ENCODE measurements at places on chromosomes 6 and 20.

DNA sequence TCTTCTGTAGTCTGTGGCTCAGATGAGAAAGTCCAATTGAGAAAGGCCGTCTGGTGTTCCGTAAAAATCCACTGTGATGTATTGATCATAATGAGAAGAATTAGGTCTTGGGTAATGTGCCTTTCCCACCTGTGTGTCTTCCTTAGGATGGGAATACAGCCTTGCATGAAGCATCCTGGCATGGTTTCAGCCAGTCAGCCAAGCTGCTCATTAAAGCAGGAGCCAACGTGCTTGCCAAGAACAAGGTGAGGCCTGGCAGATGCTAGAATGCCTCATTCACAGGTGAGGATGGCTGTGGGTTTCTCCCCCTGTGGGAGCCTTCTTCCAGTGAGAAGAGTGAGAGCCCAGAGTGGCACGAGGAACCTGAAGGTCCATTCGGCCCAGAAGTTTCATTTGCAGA lies 32.7 kb downstream of the LYRM2 start:
- no peak for DNase-seq

DNA sequence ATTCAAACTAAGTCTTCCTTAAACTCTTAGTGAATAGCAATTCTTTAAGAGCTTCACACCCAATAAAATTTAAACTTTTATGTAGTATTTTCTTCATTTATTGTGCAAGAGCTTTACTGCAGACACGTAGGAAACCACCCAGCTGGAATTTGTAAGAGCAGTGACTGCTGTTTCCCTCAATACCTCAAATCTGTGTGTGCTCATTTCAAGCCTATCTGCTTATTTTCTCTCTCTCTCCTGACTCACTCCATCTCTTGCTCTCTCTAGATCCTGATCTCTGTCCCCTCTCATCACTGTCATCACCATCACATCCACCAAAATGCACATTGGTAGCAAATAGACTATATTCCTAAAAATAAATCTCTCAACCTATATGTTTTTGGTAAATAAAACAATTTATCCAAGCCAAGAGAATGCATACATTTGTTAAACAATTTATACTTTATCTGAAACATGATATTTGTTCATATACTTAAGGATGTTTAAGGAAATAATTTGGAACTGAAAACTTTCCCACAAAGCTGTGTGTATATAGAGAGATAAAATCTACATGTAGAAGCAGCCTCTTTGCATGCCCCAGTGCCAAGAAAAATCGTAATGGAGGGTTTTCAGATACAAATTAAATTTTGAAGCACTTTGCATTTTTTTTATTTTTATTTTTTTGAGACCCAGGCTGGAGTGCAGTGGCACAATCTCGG lies 273.0 kb downstream of the TFAP2A start:
- no peak for DNase-seq

DNA sequence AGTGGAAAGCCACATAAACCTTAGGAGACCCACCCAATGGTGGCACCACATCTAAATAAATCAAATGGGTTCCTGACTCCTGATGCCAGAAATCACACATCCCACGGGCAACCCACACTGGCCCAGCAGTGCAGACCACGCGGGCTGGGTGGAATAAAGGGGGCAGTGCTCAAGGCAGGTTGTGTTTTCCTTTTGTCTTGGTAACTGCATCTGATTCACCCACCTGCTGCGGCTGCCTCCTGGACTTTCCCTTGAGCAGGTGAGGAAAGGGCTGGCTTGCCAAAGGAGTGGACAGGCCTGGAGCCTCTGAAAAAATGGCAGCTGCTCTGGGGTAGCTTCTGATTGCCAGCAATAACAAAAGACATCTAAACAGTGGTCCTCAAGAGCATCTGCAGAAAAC lies 119.5 kb upstream of the KCNK16 start:
- DNase-seq = no peak

DNA sequence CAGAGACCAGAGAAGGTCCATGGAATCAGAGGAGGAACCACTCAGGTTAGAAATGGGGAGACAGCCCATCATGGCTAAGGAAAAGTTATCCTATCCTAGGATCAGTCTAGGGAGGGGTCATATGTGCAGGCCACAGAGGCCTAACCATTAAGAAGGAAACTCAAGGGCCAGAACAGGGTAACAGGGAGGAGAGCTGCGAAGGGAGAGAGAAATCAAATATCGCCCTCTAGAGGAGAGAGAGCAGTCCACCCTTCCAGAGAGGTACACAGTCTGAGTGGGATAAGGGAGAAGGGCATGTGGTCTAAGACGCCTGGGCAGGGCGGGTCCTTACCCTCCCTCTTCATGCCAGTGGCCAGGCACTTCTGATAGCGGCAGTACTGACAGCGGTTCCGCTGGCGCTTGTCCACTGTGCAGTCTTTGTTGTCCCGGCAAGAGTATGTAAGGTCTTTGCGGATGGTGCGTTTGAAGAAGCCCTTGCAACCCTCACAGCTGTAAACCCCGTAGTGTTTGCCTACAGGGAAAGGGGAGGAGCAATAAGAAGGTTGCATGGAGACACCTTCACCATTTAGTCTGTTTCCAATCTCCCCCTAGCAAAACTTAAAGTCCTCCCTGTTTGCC lies 2.9 kb downstream of the RXRB start:
- DNase-seq = no peak

GRCh38 chr6:13763740-13764381 lies 50.5 kb downstream of the MCUR1 start:
- no peak for DNase-seq

DNA sequence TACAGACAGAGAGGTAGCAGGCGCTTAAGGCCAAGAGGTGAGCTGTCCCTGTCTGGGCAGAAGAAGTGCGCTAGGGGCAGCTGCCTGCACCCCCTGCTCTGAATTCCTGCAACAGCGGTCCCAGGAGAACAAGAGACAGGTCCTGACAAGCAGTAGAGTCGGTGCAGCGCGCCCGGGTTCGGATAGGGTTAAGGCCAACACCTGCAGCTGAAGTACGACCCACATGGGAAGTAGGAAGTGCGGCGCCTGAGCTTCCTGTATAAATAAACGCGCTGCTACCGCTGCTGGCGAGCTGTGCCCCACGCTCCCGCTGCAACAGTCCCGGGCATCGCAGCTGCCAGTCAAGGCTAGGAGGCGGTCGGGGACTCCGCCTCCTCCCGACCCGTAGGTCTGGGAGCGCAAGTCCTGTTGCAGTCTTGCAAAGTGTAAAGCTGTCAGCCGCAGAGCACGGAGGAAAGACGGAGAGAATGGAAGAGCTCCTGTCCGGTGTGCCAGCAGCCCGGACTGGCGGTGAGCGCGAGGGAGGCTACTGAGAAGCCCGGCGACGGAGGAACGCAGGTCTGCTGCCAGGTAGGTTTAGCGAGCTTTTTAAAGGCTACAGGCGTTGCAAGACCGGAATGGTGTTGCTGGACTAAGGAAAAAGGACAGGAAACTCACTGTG lies at the start of gene RNF144B:
TSS of gene RNF144B (plus strand) at position 290 of the 661 bp plus-strand sequence. CDS start 12,185 bp downstream, outside the sequence.
- DNase-seq = peak; percentile 91

GRCh38 chr6:12916006-12916405 lies 199.4 kb downstream of the PHACTR1 start:
- DNase-seq = no peak

- no peak for DNase-seq
Observed at GRCh38 chr20:6028818-6029217, 25.0 kb downstream of the LRRN4 start.

DNA sequence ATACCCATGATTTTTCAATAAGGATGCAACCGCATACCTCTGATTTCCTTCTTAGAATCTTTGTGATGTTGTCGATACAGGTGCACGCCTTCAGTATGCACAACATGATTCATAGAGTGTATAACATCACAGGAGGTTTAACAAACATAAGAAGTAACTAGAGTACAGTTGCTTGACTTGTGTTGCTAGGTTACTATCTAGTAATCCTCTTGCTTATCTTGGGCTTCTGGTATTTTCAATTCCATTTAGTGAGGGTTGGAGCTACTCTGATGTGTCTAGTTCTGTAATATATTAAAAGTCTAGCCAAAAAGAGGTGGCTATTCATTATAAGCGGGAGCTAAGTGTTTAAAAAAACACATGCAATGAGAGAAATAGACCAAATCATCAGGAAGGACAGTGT lies 85.5 kb upstream of the TENT5A start:
- no peak for DNase-seq

DNA sequence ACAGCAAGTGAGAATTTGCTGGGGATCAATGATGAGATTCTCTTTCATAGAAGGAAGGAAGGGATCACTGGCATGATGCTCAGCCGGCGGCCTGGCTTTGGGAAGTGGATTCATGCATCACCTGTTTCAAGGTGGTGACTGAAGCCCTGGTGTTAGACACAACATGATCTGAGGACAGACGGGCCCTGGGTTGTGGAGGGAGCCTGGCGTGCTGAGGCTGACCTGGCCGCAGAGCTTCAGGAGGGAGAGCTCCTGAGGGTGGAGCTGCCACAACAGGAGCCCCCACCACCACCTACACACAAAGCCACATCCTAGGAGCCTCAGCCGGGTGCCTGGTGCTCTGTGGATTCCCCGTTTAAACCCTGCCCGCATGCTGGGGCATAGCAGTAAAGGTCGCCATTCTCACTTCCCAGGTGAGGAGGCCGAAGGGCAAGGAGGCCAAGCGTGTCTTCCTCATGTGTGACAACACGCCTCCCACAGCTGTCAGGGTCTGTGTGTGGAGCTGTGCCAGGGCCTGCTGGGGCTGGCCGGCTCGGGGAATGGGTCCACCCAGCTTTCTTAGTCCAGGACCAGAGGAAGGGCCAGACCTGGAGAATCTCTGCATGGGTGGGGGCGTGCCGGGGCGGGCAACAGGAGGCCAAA lies 107.0 kb downstream of the ERMARD start:
- no peak for DNase-seq

GRCh38 chr6:18099511-18099910 lies 23.0 kb downstream of the NHLRC1 start:
- DNase-seq = no peak

DNA sequence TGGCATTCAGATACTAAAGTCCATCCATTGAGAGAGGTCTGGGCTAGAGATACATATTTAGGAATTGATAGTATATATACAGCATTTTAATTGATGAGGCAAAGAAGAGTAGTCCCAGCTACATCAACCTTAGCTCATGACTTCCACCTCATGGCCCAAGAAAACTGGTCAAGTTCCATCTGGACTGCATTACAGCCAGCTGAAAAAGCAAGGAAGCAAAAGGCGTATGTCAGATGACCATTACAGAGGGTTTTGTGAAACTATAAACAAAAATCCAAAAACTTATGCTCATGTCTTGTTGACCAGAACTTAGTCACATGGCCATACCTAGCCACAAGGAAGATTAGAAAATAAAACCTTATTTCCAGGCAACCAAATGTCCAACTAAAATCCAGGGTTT lies 46.8 kb upstream of the RNF146 start:
- no peak for DNase-seq

- DNase-seq = no peak
Observed at GRCh38 chr6:134983823-134984222, 33.9 kb upstream of the ALDH8A1 start.

GRCh38 chr20:51267679-51268078 lies 244.8 kb upstream of the KCNG1 start:
- DNase-seq = no peak

DNA sequence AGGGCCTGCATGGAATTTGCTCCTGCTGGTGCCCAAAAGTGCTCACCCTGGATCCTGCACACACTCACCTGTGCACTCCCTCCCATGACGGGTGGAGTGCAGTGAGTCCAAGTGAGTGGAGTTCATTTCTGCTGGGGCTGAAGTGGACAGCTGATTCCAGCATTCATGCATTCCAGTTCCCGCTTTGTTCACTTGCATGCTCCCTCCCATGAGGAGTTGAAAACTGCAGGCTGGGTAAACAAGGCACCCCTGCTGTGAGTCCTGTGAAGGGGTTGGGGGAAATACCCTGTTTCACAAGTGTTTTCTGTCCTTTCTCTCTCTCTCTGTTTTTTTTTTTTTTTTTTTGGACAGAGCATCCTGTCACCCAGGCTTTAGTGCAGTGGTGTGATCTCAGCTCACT lies 454.1 kb upstream of the NOX3 start:
- no peak for DNase-seq

DNA sequence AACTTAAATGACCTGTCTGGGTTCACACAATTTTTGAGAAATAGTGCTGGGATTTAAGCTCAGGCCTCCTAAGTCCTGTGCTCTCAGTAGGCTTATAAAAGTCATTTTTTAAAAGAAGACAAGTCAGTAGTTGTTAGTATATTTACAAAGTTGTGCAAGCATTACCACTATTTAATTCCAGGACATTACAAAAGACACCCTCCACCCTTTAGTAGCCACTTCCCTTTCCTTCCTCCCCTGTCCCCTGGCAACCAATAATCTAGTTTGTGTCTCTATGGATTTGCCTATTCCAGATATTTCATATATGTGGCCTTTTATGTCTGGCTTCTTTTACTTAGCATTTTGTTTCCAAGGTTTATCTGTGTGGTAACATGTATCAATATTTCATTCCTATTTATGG lies 37.6 kb downstream of the HMGN3 start:
- no peak for DNase-seq

Measured in RWPE2 (cell line).